ENCODE measurements at places on chromosomes 13 and 19.

DNA sequence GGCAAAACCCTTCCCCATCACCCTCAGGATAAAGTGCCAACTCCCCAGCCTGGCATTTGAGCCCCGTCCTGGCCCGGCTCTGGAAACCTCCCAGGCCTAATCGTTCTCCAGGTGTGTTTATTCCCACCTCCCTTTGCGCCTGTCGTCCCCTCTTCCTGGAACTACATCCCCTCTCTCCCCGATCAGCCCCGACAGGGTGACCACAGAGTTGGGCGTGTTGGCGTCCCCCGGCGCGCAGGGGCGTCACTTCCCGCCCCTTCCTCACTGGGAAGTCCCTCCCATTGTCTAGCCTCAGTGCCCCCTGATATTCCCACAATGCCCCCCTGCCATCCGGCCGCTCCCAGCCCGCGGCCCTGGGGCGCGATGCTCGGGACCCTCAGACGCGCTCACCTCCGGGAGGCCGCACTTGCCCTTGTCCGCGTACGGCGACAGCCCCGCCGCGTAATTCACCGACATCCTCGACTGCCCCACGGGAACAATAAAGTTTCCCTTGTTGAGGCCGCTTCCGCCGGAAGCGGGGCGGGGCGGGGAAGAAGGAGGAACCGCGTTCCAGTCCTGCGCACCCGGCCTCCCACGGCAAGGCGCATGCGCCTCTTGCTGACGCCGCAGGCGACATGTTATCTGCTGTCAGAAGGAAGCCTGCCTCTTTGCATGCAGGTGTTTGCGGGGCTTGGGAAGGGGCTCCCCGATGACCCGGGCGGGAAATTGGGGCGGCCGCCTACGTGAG is at the start of the genes ANKRD24 and SIRT6:
Gene ANKRD24 (plus strand): TSS at position 606 of the 727 bp plus-strand sequence. CDS start 3,737 bp downstream, outside the sequence.
Gene SIRT6 (minus strand): TSS at position 480 of the 727 bp plus-strand sequence. CDS start 24 bp downstream, at position 456.
- peak; percentile 95 for DNase-seq

DNA sequence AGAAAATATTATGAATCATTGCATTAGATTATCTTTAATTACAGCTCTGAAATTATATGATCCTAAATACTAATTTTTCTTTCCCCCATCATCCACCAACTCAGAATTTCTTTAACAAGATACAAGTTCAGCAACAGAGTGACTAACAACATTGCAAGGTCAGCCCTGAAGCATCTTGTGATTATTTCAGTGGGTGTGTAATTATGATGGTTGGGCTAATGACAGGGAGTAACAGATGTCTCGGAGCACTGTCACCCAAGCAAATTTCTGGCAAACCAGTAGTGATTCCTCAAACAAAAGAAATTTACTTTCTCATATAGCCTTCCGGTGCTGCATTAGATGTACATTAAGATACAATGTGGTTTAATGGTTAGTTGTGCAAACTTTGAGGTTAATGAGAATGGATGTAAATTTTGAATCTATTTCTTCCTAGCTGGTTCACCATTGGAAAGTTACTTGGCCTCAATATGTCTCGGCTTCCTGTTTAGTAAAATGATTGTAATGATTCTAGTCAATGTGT is 238.9 kb downstream of the ITGBL1 start:
- DNase-seq = no peak

DNA sequence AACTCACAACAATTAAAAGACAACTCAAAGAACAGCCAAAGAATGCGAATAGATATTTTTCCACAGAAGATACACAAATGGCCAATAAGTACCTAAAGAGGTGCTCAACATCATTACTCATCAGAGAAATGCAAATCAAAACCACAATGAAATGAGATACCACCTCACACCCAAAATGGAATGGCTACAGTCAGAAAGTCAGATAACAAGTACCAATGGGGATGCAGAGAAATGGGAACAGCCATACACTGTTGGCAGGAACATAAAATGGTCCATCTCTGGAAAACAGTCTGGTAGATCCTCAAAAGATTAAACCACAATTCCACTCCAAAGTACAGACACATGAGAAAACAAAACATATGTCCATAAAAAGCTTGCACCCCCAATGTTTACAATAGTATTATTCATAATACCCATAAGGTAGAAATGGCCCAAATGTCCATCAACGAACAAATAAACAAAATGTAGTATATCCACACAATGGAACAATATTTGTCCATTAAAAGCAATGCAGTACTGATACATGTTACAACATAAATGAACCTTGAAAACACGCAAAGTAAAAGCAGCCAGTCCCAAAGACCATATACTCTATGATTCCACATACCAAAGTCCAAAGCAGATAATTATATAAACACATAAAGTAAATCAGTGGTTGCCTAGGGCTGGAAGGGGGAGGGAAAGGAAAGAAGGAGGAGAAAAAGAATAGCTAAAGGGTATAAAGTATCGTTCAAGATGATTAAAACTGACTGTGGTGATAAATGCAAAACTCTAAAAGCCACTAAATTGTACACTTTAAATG is 19.6 kb downstream of the USP12 start:
- no peak for DNase-seq

DNA sequence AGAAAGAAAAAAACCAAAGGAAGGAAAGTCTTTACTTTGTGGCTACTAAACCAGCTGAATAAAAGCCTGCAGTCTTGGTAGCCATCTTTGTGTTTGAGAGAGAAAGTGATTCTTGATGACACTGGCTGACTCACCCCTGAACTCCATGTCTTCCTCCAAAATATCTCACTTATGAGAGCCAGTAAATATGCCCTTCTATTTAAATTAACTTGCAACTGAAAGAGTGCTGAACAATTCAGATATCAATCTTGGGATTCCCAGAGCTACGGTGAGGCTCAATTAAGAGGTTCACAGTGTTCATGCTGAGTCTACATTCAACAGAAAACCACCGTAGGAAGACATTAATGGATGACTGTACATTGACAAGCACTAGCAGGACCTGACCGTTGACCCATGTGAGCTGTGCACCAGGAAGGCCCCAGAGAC is 57.9 kb downstream of the KCTD12 start:
- DNase-seq = no peak

DNA sequence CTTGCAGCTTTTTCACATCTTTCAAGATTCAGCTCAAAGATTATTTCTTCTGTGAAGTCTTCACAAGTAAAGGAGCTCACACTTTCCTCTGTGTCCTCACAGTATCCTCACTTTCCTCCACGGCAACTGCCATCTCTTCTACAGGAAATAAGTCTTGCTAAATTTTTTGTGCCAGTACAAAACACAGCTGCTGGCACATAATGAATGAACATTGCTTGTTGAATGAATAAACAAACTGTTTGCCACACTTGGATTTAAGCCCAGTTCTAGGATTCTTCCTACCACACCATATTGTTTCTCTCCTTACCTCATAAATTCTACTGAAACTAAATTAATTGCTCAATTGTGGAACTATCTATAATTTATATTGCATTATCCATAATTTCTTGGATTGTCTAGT is 59.5 kb downstream of the RAP2A start:
- DNase-seq = no peak

DNA sequence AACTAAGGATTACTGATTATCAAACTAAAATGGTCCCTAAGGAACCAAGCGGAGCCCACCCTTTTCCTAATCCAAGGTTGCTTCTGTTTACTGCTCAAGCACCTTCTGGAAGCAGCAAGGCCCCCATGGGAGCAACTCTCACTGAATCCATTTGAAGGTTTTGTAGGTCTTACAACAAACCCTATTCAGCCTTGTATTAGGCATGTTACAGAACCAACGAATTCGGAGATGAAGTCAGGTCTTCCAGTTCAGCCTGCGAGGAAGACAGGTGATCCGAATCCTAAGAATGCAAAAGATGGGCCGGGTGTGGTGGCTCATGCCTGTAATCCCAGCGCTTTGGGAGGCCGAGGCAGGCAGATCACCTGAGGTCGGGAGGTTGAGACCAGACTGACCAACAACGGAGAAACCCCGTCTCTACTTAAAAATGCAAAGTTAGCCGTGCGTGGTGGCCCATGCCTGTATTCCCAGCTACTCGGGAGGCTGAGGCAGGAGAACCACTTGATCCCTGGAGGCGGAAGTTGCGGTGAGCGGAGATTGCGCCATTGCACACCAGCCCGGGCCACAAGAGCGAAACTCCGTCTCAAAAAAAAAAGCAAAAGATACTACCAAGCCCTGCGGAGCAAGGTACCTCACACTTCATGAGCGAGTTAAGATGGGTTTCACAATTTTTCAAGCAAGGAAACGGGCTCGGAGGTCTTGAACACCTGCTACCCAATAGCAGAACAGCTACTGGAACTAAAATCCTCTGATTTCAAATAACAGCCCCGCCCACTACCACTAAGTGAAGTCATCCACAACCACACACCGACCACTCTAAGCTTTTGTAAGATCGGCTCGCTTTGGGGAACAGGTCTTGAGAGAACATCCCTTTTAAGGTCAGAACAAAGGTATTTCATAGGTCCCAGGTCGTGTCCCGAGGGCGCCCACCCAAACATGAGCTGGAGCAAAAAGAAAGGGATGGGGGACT is 609 bp downstream of the ZAR1L start:
- peak; percentile 61 for DNase-seq

Data from activated CD8-positive, alpha-beta memory T cell treated with anti-CD3 and anti-CD28 coated beads, Interleukin-2, amount 50 U/mL, for 4 hours (primary cell).